ENCODE measurements at places on chromosomes 13 and 19.

DNA sequence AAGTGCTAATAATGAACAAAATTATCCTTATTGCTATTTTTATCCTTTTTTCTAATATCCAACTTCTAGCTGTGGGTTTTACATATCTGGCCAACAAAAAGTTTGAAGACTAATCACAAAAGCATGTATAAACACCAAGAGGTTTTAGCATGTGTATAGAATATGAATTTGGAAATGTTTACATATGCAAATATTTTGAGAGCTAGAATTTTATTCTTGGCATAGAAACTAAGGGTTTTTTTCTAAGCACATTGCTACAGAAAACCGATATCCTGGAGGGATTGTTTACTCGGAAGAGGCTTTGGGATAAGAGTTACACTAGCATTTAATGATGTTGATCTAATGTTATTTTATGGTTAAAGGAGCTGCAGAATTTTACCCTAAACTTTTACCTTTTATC, 392.1 kb downstream of the EFNB2 start:
- DNase-seq = no peak

- DNase-seq = no peak
Measured at GRCh38 chr13:44605275-44605674, 29.1 kb upstream of the TSC22D1 start.

- DNase-seq = peak; percentile 31
Measured at GRCh38 chr13:31742097-31742734, 2.9 kb downstream of the RXFP2 start.

DNA sequence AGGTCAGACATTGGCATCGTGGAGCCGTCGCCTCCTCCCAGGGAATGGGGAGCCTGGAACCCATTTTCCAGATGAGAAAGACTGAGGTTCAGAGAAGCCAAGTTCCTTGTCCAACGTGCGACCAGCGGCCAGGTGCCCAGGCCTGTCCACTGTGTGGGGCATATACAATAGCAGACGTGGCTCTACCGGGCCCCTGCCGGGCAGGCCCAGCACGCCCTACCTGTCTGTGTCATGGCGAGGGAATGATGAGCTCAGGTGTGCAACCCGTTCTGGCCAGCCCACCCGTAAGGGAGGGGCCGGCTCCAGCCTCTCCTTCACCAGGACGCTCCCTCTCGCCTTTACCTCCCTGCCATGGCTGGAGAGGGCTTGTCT, 837 bp downstream of the GNA15 start:
- DNase-seq = no peak

GRCh38 chr19:40005691-40006272, 8.9 kb downstream of the ZNF546 start:
- no peak for DNase-seq

DNA sequence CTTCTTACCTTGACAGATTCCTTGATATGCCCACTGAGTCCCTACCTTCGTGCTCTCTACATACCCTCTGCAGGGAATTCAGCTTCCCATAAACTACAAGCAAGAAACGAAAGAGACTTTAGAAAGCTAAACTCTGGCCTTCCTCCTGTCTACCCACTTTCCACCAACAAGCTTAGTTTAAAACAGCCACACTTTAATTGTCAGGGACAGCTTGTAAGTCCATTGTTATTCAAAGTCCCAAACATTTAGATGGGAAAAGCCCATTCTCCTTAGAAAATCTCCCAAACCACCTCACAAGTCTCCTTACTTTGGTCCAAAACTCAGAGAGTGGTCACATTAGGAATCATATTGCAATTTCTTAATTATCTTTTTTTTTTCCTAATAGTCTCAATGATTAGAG, 2695.8 kb downstream of the PCDH9 start:
- DNase-seq = no peak

GRCh38 chr19:40739871-40740703, 10.2 kb downstream of the ACTMAP start:
- no peak for DNase-seq

DNA sequence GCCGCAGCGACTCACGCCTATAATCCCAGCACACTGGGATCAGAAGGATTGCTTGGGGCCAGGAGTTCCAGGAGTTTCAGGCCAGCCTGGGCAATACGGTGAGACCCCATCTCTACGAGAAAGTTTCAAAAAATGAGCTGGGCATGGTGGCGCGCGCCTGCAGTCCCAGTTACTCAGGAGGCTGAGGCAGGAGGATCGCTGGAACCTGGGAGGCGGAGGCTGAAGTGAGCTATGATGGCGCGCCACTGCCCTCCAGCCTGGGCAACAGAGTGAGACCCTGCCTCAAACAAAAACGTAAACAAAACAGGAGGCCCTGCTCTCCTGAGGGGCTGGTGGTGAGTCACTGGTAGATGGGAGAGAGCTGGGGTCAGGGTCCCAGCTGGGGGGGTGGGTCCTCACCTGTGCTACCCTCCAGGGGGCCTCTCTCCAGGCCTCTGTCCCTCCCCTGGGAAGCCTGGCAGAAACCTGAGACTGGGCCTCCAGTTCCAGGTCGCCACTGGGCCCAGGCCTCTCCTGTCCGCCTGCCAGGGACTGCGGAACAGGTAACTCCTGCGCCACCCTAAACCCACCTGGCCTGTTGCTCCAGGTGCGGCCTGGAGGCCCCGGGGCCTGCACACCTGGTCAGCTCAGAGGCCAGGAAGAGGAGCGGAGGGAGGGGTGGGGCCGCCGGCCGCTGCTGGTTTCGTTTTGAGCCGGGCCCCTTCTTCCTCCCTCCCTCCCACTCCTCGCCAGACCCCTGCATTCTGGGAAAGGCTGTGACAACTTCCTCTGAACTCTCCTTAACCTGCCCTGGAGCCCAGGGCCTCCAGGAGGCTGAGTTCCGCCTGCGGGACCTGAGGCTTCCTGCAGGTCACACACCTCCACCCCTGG, 17.2 kb upstream of the ZBTB7A start:
- DNase-seq = no peak

- no peak for DNase-seq
Measured at GRCh38 chr13:38429916-38430315, 80.3 kb downstream of the UFM1 start.

DNA sequence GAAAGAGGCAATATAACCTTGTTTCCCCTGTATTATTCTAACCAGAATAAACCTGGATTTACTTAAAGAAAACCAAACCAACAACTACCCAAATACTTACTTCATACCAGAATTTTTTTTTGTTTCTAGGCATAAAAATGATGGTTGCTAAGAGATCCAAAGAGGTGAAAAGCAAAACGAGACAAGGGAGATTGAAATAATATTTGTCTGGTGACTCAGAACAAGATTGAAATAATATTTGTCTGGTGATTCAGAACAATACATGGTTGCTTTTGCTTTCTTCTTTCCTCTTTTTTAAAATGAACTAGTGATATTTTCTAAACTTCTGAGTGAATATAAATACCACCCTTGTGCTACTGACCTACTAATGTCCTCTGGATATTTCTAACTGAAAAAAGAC, 592.9 kb downstream of the KCTD12 start:
- no peak for DNase-seq

DNA sequence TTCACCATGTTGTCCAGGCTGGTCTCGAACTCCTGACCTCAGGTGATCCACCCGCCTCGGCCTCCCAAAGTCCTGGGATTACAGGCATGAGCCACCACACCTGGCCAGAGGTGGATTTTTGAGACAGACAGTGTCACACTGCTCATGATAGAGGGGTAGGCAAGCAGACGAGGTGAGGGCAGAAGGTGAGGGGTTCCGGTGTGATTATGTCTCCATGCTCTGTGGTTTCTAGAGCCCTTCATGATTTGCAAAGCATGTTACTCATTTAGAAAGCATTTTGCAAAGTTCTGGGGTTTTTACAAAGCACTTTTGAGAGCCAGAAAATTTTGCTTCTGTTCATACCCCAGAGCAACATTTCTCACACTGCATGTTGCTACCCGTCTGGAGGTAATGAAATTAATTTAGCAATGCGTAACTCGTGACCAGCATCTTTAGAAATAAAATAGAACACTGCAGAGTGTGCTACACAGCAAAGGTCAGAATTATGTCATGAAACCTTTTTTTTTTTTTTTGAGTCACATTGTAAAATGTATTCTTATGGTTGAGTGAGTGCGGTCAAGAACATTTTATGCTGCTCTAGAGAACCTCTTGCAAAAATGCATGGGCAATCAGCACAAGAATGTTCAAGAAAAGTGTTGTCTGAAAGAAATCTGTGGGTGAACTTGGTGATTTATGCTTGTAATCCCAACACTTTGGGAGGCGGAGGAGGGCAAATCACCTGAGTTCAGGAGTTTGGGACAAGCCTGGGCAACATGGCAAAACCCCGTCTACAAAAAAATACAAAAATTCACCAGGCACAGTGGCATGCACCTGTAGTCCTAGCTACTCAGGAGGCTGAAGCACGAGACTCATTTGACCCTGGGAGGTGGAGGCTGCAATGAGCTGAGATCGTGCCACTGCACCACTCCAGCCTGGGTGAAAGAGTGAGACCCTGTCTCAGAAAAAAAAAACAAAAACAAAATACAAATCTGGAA, 58.0 kb downstream of the MAP4K1 start:
- no peak for DNase-seq

DNA sequence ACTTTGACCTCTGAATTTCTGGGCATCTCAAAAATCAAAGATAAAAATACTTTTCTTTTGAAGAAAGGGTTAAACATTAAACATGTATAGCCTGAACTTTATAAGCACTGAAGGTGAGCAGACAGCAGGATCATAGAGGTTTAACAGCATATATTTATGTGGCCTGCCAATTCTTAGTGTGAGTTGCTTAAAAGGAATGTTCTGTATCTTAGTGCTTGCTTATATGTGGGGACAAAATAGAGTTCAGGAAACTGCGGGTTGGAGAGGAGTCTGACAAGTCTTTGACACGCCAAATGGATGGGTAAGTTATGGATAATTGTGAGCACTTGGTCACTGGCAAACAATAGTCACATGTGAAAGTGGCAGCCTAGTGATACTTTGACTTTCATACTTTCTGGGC, 1419.4 kb upstream of the SPRY2 start:
- DNase-seq = no peak

DNA sequence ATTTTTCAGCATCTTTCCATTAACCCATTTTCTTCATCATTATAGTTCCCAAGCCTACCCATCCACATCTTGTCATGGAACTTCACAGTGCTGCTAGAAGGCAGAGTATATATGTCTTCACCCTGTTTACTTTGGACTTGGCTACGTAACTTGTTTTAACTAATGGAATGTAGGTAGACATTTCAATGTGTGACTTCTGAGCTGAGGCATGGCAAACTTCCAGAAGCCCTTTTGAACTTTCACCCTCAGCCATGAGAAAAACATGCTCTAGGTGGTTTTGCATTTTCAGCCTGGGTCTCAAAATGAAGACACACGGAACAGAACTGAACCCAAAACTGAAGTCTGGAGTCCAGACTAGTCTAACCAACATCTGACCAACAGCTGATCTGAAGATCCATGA, 3.2 kb downstream of the TEX30 start:
- DNase-seq = no peak

DNA sequence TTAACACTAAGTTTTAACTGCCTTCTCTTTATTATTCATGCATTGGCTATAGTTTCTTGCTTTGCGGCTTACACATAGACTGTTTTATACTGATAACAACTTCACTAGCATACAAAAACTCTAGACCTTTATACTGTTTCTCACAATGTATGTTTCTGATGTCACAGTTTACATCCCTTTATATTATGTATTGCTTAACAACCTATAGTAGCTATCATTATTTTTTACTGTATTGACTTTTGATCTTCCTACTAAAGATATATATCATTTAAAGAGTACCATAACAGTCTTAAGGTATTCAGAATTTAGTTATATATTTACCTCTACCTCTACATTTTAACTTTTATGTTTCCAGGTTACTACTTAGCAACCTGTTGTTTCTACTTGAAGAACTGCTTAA, 543.3 kb upstream of the ARGLU1 start:
- DNase-seq = no peak

DNA sequence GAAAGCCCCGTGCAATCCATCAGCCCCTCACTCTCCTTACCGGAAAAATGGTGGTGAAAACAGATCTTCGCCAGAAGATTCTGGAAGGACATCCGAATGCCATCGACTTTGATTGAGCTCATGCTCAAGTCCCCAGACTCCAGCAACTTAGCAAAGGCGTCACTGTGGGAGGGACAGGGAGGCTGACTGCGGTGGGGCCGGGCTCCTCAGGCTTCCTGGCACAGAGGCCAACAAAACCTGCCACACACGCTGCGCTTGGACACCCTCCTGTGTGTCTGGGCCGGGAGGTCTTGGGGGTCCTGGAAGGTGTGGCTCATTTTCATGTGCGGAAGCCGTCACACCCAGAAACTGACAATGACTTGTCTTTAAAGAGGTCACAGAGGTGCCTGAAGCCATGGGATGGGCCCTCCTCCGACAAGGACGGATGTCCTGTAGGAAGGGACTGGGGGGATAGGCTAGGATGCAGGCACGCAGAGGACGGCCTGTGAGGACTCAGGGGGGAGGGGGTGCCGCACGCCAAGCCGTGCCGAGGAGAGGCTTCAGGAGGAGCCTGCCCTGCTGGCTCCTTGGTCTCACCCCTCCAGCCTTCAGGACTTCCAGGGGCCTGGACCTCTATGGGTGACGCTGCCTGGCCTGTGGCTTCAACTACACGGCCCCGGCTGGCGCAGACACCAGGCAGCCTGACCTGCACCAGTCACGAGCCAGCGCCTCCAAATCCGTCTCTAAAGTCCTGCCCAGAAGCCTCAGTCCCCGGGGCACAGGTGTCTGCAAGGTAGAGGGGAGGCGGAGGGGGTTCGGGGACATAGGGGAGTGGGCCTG, 12.5 kb downstream of the IZUMO4 start:
- no peak for DNase-seq

- no peak for DNase-seq
Measured at GRCh38 chr19:1254081-1254527, 5.7 kb downstream of the MIDN start.

DNA sequence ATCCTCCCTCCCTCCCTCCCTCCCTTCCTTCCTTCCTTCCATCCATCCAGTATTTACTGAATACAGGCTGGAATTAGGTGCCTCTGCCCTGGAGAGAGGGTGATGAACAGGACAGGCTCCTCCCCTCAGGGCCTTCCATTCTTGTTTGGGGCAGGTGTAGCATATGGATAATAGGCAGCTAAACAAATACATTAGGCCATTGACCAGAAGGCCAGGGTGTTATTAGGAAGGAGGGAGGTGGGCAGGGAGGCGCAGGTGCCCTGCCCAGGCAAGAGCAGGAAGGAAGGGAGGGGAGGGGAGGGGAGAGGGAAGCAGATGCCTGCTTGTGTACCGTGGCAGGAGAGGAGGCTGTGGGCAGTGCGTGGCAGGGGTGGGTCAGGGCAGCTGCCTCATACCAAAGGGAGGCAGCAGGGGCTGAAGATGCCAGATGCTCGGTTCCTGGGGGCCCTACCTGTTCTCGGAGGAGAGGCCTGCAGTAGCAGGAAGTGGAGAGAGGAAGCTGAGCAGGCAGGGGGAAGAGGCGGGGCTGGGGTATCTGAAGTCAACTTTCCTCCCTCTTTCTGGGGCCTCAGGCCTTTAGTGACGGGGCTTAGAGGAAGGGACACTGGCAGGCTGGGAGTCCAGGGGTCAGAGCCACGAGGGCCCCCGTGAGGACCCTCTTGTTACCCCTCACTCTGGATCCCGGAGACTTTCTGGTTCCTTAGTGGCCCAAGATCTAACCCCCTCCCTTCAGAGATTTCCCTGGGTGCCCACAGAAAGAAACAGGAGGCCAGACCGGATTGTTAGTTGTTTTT, at the start of gene RINL:
RINL (minus strand) TSS at position 495 of the 794 bp plus-strand sequence. CDS start 1,533 bp downstream, outside the sequence.
- no peak for DNase-seq

Measured in stimulated activated CD4-positive, alpha-beta T cell treated with anti-CD3 and anti-CD28 coated beads, Interleukin-12 subunit alpha, Interleukin-12 subunit beta, amount 100 ng/mL, for 48 hours (primary cell).